Astrocyte (in vitro differentiated cells and primary cell): ENCODE measurements at places on chromosomes 7 and 10. TPM values are rescaled to one million over a fixed set of nuclear protein-coding genes. Genes with fewer than 3 reads are reported as not detected.

DNA sequence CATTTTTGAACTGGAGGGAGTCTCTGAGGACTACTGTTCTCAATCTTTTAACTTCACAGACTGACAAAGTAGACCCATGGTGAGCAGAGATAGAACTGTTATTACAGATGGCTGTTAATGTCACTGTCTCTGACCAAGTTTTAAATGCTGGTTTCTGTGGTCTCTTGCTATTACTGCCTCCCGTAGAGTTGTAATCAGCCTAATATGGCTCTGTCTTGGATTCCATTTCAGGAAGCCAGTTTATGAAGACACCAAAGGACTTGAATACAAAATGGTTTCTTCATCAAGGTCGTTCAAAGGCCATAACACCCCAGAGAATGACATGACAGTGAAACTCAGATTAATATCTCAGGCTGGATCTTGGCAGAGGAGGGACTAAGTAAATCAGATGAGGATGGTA lies 3.9 kb downstream of the SFRP4 start:
- no peaks in the 10 kb centered on the region for H3K27me3 ChIP-seq
- DNase-seq = peak; percentile 27
- no peaks in the 10 kb centered on the region for H3K36me3 ChIP-seq
- peaks cover 38% of the 10 kb centered on the region for H3K4me1 ChIP-seq
- no peak overlapping the region for H3K27ac ChIP-seq

- no peak overlapping the region for H3K27ac ChIP-seq
- H3K27me3 ChIP-seq = peaks cover 3% of the 10 kb centered on the region
- no peak for DNase-seq
- no peaks in the 10 kb centered on the region for H3K36me3 ChIP-seq
- H3K4me3 ChIP-seq = no peak overlapping the region
These were observed 76.0 kb downstream of the SPDYE5 start for GRCh38 chr7:75567948-75568595.

- H3K27me3 ChIP-seq = no peaks in the 10 kb centered on the region
- H3K4me1 ChIP-seq = no peaks in the 10 kb centered on the region
- H3K36me3 ChIP-seq = no peaks in the 10 kb centered on the region
- no peak overlapping the region for H3K27ac ChIP-seq
- DNase-seq = no peak
- H3K4me3 ChIP-seq = no peak overlapping the region
These were observed 96.1 kb downstream of the AMPH start for GRCh38 chr7:38535073-38535472.

- no peak overlapping the region for H3K27ac ChIP-seq
- no peaks in the 10 kb centered on the region for H3K36me3 ChIP-seq
- peak; percentile 75 for DNase-seq
These were observed 119.5 kb downstream of the BAMBI start for GRCh38 chr10:28796606-28797512.

- H3K36me3 ChIP-seq = no peaks in the 10 kb centered on the region
- DNase-seq = no peak
- H3K4me3 ChIP-seq = no peak overlapping the region
- no peaks in the 10 kb centered on the region for H3K27me3 ChIP-seq
- no peaks in the 10 kb centered on the region for H3K4me1 ChIP-seq
These were observed 571.1 kb downstream of the GRID1 start for GRCh38 chr10:85795460-85795859.

DNA sequence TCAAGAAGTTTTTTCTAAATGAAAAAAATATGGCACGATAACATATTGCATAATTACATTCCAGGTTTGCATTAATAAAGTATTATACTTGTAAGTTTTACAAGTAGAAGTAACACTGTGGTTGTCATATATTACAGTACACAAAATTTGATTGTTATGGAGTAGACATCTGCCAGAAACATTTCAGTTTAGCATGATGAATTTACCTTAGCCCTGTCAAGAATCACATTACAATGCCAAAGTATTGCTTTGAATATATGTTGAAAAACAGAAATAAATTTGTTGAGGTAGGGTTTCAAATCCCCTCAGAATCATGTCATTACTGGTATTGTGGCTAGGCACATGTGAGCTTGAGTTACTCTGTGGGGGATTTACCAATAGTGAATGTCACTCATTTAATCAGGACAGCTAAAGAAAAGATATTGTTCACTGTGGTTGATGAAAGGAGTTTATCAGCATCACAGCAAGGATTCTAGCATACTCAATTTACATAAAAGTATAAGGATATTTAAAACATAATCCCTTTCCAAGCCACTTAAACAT lies 112.1 kb downstream of the MDFIC start:
- no peak for DNase-seq
- no peaks in the 10 kb centered on the region for H3K4me1 ChIP-seq
- no peaks in the 10 kb centered on the region for H3K27me3 ChIP-seq

GRCh38 chr10:49324711-49325110 lies 25.7 kb downstream of the C10orf71 start:
- H3K27ac ChIP-seq = no peak overlapping the region
- no peak for DNase-seq
- no peaks in the 10 kb centered on the region for H3K27me3 ChIP-seq
- H3K4me1 ChIP-seq = no peaks in the 10 kb centered on the region

DNA sequence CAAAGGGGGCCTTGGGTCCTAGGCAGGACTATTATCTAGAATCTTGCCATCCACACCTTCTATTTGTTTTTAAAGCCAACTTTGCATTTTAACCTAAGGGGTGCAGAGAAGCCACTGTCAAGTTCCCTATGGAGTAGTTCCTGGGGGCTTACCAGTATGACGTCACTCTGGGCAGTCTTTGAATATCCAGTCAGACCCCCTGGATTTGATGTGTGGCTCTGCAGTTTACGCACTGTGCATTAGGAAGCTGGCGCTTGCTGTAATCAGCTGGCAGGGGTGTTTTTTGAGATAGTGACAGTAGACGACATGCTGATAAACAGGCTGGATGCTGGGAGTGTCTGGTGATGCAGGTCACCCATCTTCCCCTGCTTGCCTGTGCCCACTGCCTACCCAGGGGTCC lies 892.7 kb upstream of the ZNF722 start:
- H3K4me1 ChIP-seq = no peaks in the 10 kb centered on the region
- no peak overlapping the region for H3K27ac ChIP-seq
- no peak overlapping the region for H3K4me3 ChIP-seq
- no peak for DNase-seq

- no peaks in the 10 kb centered on the region for H3K36me3 ChIP-seq
- H3K4me1 ChIP-seq = peaks cover 5% of the 10 kb centered on the region
- peaks cover 4% of the 10 kb centered on the region for H3K27me3 ChIP-seq
- H3K27ac ChIP-seq = no peak overlapping the region
These were observed 16.7 kb downstream of the NOS3 start for GRCh38 chr7:151007469-151007898.

- H3K4me3 ChIP-seq = no peak overlapping the region
- H3K27ac ChIP-seq = no peak overlapping the region
- H3K36me3 ChIP-seq = no peaks in the 10 kb centered on the region
- H3K27me3 ChIP-seq = no peaks in the 10 kb centered on the region
These were observed 119.4 kb downstream of the COL28A1 start for GRCh38 chr7:7416031-7416858.

GRCh38 chr7:74223711-74224510 lies 14.1 kb downstream of the LAT2 start:
- DNase-seq = no peak
- H3K27me3 ChIP-seq = no peaks in the 10 kb centered on the region
- H3K36me3 ChIP-seq = no peaks in the 10 kb centered on the region
- no peak overlapping the region for H3K27ac ChIP-seq

GRCh38 chr7:107045195-107045960 lies 873 bp downstream of the PRKAR2B start:
- peaks cover 13% of the 10 kb centered on the region for H3K4me1 ChIP-seq
- no peak for DNase-seq
- H3K27me3 ChIP-seq = no peaks in the 10 kb centered on the region
- peak overlapping the region; percentile 67 for H3K4me3 ChIP-seq
- no peak overlapping the region for H3K27ac ChIP-seq

- peaks cover 22% of the 10 kb centered on the region for H3K4me1 ChIP-seq
- H3K27ac ChIP-seq = peak overlapping the region; percentile 89
- peak; percentile 18 for DNase-seq
- no peaks in the 10 kb centered on the region for H3K36me3 ChIP-seq
These were observed 26.3 kb downstream of the DENND11 start for GRCh38 chr7:141675436-141676215.

DNA sequence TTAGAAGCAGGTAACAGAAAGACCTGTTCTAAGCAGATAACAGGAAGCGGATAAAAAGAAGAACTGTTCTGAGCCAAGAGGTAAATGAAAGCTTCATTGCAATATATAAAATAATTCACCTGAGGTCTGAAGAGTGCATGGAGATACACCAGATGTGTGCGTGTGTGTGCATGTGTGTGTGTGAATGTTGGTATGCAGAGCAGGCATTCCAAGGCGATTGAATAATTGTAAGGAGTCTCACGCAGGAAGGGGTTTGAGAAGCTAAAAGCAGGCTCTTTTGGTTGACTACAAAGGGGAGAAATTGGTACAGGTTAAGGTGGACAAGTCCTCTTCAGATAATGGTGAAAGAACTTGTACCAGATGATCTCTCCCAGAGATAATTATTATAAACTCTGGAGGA lies 450.6 kb downstream of the DNAJB9 start:
- DNase-seq = no peak
- H3K27me3 ChIP-seq = no peaks in the 10 kb centered on the region
- no peaks in the 10 kb centered on the region for H3K4me1 ChIP-seq
- H3K36me3 ChIP-seq = no peaks in the 10 kb centered on the region
- no peak overlapping the region for H3K4me3 ChIP-seq
- H3K27ac ChIP-seq = no peak overlapping the region

Gene SEMA3C
- 148 and 193 TPM in 2 replicates for total RNA-seq

Gene PLEKHS1
- not detected in 2 replicates for total RNA-seq

Gene TWIST1
- 5.0 and 5.7 TPM in 2 replicates for total RNA-seq

Gene TMEM176A
- 0.31 TPM in 1 of 2 replicates, not detected in the other for total RNA-seq

Gene CNNM1
- total RNA-seq = 2.0 and 2.5 TPM in 2 replicates

Gene SFTPA1
- not detected in 2 replicates for total RNA-seq

Gene PNLIPRP2
- not detected in 2 replicates for total RNA-seq

Gene TPK1
- 2.2 and 2.7 TPM in 2 replicates for total RNA-seq
